Activated CD8-positive, alpha-beta memory T cell treated with anti-CD3 and anti-CD28 coated beads, Interleukin-2, amount 50 U/mL, for 4 hours (primary cell): ENCODE measurements at places on chromosomes 2 and 18.

DNA sequence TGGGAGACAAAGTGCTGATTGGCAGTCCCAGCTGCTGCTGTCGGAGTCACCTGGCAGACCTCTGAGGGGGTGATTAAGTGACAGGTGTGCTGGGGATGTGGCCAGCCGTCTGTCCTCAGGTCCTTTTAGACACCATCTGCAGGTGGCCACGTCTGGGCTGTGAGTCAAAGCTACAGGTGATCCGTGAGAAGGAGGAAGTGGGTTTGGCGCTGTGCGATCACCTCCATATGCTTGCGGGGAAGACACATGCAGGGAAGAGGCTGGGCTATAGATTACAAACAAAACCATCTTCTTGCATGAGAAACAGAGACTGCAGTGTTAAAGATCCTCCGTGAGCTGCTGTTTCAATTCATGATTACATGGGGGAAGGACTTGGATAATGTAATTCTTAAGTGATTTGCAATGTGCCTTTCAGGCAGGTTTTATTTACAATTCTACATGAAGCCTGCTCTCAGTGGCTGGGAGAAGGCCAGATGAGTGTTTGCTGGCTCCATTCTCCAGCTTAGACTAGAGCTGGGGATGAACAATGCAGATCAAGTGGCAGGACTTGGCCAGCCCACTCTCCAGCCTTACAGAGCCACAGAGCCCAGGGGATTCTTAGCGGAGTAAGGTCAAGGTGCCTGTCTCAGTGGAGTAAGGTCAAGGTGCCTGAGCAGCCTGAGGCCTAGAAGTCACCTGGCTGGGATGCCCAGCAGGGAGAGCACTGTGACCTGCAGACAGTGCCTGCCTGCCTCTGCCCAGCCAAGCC, 87.8 kb downstream of the LYPD1 start:
- no peak for DNase-seq

DNA sequence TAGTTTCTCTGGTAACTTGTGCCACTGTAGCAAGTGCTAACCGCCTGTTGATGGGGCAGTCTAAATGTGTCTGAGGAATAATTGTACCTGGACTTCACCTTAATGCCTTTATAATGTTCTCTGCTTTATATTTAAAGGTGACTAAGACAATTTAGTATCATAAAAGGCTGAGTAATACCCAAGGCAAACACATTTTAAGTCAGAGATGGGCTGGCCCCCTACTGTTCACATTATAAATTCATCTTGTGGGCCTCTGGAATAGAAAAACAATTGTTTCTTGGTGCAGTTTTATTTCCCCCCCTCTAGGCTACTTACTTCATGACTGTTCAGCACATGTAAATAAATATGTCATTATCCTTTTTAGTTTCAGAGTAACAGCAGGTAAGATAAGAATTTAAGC, 559.3 kb upstream of the PIK3C3 start:
- DNase-seq = no peak

- DNase-seq = no peak
Measured at GRCh38 chr2:44833171-44834069, 108.1 kb upstream of the SIX3 start.

- no peak for DNase-seq
Measured at GRCh38 chr2:209624192-209624938, 147.3 kb upstream of the UNC80 start.

GRCh38 chr2:217553679-217554078, 449.1 kb downstream of the TNS1 start:
- DNase-seq = no peak

GRCh38 chr2:101047774-101048173, 45.7 kb downstream of the RPL31 start:
- DNase-seq = no peak

DNA sequence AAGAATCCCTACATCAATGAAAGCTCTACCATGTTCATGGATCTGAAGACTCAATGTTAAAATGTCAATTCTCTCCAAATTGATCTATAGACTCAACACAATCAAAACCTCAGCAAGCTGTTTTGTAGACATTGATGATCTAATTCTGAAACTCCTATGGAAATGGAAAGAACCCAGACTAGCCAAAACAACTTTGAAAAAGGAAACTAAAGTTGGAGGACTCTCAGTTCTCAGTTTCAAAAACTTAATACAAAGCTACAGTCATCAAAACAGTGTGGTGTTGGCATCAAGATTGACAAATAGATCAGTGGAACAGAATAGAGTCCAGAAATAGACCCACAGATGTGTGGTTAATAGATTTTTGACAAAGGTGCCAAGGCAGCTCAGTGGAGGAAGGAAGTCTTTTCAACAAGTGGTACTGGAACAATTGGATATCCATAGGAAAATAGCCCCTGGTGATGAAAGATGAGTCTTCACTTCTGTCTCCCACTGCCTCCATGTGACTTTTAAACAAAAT, 30.4 kb downstream of the LBH start:
- DNase-seq = no peak

DNA sequence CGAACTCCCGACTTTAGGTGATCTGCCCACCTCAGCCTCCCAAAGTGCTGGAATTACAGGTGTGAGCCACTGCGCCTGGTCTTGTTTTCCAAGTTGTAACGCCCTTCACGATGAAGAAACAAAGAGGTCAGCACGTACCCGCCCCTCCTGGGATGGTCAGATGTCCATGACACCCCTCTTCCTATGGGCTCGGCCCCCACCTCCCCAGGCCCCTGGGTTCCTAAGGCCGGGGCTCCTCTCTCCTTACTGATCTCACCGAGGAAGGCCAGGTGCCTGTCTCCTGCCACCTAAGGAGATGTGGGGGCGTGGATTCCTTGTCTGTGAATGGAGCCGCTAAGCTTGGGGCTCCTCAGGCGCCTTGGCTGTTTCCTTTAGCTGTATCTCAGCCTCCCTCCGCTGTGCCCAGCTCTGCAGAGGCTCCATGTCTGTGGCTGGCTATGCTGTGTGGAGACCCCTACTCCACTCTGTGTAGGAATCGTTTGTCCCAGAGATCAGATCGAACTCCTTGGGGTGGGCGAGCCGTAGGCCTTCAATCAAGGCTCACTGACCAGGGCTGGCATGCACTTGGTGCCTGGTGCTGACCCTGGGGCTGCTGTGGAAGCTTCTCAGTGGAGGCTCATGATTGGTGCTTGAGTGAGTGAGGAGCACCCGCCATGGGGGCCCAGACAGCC, 8.8 kb downstream of the COLEC11 start:
- DNase-seq = no peak

DNA sequence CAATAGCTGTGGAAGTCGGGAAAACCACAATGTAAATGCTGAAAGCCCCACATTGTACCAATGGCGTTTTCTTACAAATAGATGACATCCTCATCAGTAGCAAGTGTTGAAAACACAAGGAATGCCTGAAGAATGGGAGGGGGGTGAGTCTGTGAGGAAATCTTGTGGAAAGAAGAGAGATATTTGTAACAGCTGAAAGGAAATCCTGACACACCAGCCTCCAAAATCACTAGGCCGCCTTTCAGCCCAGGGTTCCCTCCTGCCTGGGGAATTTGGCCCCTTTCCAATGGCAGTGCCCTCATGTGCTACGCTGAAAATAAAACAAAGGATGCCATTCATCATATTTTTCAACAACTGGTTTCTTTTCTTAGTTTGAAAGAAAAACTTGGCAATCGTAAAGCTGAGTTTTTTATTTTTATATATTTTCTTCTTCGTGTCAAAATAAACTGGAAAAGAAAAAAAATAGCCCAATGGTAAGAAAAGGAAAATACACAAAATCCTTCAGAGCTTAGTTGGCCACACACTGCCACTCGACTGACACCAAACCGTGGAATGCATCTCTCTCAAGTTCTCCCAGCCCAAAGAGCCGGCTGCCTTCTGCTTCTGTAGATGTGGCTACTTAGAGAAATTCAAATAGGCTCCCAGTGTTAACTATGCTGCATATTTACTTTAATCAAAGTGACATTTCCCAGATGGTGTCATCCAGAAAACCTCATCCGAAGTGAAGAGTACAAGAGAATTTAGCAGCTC, 52.0 kb downstream of the FTCDNL1 start:
- no peak for DNase-seq
